D721Med (cell line): ENCODE measurements at places on chromosomes 4 and X.

DNA sequence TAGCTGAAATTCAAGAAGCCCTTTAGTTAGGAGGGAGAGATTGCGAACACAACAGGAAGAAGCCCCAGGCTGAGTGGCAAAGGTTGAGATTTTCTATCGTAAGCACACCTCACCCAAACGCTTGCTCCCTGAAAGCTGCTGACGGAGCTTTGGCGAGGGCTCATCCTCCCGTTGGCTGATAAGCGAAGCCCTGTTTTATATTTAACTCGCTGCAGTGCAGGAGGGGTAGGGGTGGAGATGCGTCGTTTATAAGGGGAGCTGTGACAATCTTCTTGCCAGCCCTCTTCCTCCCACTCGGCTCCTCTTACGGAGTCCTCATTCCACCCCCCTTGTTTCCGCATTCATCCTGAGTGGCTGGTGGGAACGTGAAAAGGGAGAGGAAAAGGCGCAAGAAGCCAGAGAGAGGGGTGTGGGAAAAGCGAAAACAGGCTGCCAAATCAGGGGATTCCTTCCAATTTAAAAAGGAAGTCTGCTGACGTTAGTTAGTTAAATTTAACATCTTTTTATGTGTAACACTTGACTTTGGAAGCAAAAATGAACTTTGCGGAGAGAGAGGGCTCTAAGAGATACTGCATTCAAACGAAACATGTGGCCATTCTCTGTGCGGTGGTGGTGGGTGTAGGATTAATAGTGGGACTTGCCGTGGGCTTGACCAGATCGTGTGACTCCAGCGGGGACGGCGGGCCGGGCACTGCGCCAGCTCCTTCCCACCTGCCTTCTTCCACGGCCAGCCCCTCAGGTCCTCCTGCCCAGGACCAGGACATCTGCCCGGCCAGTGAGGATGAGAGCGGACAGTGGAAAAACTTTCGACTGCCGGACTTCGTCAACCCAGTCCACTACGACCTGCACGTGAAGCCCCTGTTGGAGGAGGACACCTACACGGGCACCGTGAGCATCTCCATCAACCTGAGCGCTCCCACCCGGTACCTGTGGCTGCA, at the start of gene ENPEP:
ENPEP (plus strand) TSS at position 275 of the 938 bp plus-strand sequence; CDS start at position 535, 260 bp downstream.
- no peak for DNase-seq

- no peak for DNase-seq
These were observed 18.0 kb downstream of the ARHGAP10 start for GRCh38 chr4:147749811-147750321.

- no peak for DNase-seq
These were observed 40.6 kb downstream of the ARHGAP10 start for GRCh38 chr4:147772459-147772969.

- no peak for DNase-seq
These were observed 17.4 kb downstream of the JADE3 start for GRCh38 chrX:46929439-46930261.

DNA sequence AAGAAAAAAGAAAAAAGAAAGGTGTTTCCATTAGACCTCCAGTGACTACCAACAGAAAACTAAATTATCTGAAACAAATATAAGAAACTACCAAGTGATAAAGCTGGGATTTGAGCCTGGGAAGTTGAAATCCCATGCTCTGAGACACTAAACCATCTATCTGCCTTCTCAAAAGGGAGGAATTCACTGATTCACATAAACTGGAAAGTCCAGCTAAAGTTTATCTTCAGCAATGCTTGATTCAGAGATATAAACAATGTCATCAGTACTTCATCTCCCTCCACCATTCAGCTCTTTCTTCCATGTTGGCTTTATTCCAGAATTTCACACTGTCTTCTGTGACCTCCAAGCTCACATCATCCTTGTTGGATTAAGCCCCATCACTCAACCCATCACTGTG, 96.3 kb downstream of the IQCM start:
- DNase-seq: no peak

DNA sequence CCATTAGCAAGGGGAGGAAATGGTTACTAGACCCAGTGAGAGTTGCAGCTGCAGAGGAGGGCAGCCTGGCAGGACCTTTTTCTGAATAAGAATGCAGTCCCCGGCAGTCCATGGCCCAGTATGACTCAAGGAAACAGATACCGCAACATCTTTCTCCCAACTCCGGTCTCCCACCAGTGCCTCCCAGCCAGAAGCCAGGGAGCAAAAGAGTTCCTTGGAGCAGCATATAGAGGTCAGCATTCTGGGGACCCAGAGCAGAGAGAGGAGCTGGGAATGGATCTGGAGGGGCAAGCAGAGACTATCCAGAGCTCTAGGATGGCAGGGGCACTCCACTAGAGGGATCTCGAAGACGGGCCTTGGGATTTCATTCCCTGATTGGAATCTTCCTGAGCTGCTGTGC, 339.2 kb upstream of the AADAT start:
- DNase-seq: no peak

DNA sequence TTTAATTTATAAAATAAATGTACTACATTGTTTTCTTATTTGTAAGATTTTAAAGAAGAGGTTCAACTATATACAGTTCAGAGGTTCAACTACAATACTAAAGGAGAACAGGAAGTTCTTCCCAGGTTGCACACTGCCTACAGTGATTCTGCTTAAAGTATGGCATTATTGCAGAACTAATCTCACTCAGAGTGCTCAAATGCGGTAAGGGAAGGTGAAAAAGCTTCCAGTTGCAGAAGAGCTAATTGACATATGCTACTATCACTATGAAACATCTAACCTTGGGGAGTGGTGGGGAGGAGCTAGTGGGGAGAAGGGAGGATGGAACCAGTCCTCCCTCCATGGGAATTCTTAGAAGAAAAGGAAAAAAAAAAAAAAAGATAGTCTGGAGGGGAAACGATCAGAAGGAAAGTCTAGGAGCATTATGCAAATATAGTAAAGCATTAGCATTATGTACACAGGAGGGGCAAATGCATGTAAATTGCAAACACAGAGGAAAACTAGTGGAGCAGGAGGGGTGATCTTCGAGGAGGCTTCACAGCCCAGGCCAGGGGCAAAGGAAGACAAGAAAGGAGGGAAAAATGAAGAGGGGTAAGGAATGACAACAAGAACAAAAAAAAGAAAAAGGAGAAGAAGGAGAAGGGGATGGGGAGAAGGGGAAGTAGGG, 32.0 kb upstream of the MMAA start:
- DNase-seq: no peak

GRCh38 chr4:153788051-153788412, 851 bp downstream of the SFRP2 start:
- no peak for DNase-seq

DNA sequence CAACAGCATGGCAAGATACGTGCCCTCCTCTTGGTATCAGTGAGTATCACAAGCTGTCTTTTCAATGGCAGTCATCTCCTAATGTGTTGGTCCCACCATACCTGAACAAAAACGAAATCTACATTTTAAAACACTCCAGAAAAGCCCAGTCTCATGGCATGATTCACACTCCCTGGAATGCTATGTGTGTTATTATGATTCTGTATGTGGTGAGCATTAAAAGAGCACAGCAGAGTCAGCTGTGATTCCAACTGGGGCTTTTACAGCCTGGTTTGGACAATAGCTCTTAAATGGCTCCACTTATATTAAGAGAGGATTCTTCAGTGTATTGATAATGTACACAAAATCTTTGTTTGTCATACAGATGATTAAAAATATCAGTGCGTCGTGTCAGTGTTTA, 274.1 kb upstream of the GK2 start:
- DNase-seq: no peak

GRCh38 chr4:14143892-14144291, 516.4 kb upstream of the BOD1L1 start:
- no peak for DNase-seq

GRCh38 chrX:21524008-21524407, 134.1 kb downstream of the KLHL34 start:
- no peak for DNase-seq

- no peak for DNase-seq
These were observed 7.7 kb upstream of the OCIAD2 start for GRCh38 chr4:48914311-48914710.

- no peak for DNase-seq
These were observed 76.3 kb upstream of the STIM2 start for GRCh38 chr4:26784207-26784865.

DNA sequence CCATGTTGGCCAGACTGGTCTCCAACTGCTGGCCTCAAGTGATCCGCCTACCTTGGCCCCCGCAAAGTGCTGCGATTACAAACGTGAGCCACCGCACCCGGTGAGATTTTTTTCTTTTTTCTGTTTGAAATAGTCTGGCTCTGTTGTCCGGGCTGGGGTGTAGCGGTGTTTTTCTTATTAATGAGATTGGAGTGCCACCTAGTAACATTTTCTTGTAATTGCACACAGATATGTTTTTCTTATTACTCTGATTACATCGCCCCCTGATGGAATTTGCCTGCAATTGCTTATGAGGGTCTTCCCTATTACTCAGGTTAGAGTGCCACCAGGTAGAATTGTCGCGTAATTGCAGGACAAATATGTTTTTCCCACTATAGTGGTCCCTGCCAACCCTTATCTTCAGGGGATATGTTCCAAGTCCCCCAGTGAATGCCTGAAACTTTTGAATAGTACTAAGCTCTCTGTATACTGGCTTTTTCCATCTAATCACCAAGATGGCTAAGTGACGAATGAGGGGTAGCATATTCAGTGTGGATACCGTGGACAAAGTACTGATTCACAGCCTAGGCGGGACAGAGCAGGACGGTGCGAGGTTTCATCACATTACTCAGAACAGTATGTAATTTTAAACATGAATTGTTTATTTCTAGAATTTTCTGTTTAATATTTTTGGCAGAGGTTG, 8.6 kb upstream of the PDHA1 start:
- no peak for DNase-seq

DNA sequence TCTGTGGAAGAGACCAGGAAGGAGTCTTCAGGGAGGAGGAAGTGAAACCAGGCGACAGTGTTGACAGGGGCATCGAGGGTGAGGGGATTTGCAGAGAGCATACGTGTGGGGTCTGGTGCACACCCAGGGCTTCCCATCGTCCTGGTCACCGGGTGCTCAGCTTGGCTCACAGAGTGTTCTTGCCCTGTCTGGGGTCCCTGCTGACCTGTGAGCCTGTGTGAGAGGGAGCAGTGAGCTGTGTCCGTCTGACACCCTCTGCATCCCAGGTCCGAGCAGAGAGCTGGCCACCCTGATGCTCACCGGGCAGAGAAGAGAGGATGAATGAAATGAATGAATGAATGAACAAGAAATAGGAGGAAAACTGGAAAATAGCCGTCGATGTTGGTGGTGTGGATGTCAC, 46.5 kb downstream of the CPZ start:
- DNase-seq: no peak

- DNase-seq: no peak
These were observed 282.2 kb downstream of the GUCY2F start for GRCh38 chrX:109199726-109200125.

DNA sequence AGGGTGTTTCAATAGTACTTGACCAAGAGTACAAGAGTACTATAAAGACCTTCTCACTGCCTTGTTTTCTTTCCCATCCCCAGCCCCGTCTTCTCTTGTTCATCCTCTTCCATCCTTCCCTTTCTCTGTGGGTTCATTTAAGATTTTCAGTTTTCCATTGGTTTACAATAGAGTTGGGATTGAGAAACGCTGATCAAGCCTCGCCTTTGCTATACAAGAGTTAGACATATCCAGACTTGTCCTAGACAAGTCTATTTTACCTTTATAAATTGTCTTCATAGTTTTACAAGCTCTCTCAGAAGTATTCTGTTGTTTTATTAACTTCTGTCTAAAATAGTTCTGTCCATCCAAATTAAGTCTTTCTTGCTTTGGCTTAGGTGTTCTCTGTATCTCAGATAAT, 29.6 kb upstream of the SCML1 start:
- no peak for DNase-seq

GRCh38 chr4:163748449-163748848, 254.0 kb downstream of the TMA16 start:
- DNase-seq: no peak

DNA sequence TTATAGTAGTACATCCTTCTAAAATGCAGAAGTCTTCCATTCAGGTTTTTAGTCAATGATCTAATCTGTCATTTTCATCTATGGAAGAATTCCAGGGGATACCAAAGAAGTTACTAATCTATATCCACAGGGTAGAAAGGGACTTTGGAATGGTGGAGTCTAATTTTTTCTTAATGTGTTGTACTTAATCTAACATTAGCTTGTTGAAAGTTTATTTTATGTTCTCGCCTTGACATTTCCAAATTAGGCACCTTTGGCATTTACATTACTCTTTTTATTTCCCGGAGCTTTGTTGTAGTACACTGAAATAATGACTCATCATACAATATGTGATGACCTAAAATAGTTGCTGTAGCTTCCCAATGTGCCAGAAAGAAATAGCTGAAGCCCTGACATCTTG, 91.5 kb downstream of the HTR2C start:
- DNase-seq: no peak

GRCh38 chr4:85929961-85930665, 429.7 kb downstream of the MAPK10 start:
- DNase-seq: no peak

DNA sequence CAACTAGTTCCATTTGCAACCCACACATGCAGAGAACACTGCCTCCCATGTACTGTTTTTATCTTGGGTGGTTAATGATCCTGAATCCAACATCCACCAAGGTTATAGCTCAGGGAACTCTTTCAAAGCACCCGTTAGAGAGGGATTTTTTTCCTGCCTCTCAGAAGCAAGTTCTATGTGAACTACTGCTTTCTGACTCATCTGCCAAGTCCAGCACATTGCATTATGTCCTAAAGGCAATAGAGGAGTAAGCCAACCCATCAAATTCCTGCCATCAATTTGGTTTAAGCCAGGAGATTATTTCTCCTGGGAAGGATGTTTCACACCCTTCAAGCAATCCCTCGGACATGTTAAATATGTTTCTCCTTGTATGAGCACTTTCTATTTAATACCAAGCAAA, 334.5 kb downstream of the GASK1B start:
- DNase-seq: no peak

DNA sequence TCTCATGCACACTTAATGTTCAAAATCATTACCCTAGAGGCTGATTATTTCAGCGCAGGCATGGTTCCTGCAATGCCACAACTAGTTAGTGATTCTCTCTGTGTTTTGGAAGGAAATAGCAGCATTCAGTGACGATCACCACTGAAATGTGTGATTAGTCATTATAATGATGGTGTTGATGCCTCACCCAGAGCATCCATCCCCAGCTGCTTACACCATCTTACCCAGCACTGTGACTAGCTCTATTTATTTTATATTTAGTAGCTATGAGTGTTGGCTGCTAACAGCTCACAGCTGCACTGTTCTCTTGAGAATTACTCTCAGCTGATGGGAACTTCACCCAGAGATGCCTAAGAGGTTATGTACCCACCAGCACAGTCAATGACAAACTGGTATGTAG, 60.5 kb upstream of the TSPAN7 start:
- DNase-seq: no peak
